Right renal cortex interstitium (tissue), 3 donors: ENCODE measurements at places on chromosomes 3 and 15.

GRCh38 chr15:40006003-40006402, 33.0 kb downstream of the SRP14 start:
- no peak for DNase-seq

DNA sequence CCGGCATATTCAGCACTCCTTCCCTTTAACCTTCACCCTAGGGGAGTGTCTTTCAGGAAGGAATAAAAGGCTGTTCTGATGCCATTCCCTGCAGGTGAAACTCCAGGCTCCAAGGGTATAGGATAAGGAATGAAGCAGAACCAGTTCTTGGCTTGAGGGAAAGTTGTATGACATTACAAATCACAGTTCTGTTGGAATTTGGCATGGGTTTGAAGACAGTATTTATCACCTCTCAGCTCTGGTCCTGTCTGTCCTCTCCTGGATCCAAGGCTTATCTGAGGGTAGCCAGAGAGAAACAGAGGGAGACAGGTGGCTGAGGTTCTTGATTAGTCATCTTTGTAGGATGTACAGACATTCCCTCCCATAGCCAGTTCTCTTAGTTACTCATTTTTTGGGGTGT, 37.1 kb downstream of the RAB11A start:
- no peak for DNase-seq

- DNase-seq, result no peak
Measured at GRCh38 chr15:92346063-92346462, 47.6 kb upstream of the ST8SIA2 start.

DNA sequence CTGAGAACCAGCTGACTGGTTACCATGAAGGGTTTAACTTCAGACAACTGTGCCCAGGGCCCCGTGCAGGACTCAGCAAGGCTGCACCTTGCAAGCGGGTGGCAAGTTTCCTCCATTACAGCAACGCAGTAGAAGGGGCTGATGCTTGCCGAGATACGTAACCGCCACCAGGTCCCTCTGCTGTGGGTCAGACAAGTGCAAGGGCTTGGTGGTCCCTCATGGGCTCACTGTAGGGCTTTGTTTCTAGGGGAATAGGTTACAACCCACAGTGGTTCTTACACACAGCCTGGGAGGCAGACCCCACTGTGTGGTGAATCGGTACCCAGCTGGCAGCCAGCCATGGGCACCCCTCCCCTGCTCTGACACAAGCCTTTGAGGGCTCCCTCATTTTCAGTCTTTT, 15.5 kb upstream of the SNRPA1 start:
- DNase-seq, result no peak

DNA sequence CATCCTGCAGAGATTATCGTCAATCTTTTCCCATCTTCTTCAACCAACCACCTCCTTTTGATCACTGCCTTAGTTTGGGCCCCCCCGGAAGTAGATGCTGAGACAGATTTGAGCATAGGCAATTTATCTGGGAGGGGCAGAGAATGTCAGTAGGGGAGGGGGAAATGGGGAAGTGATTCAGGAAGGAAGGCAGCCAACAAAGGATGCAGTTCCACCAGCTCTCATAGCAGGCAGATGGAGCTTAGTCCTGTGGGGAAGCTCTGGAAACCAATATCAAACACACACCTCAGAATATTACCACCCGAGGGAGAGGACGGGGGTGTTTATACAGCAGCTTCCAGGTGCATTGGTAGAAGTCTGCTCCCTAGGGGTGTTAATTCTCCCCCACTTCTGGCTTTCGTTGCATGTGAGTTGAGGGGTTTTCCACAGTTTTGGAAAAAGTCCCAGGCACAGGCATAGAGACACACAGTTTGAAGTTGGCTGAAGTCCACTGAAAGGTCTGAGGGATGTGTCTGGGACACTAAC, 91.5 kb upstream of the TNFAIP8L3 start:
- DNase-seq, result no peak

- DNase-seq, result no peak
Measured at GRCh38 chr3:177994976-177995375, 541.3 kb upstream of the KCNMB2 start.

- DNase-seq, result no peak
Measured at GRCh38 chr3:66418475-66418931, 82.3 kb downstream of the LRIG1 start.

- DNase-seq, result no peak
Measured at GRCh38 chr3:47000198-47000815, 20.8 kb downstream of the NBEAL2 start.
